ENCODE measurements at places on chromosomes 12 and 14.
A peak's percentile ranks its signal among the peaks of the same experiment; 100 is the strongest.

DNA sequence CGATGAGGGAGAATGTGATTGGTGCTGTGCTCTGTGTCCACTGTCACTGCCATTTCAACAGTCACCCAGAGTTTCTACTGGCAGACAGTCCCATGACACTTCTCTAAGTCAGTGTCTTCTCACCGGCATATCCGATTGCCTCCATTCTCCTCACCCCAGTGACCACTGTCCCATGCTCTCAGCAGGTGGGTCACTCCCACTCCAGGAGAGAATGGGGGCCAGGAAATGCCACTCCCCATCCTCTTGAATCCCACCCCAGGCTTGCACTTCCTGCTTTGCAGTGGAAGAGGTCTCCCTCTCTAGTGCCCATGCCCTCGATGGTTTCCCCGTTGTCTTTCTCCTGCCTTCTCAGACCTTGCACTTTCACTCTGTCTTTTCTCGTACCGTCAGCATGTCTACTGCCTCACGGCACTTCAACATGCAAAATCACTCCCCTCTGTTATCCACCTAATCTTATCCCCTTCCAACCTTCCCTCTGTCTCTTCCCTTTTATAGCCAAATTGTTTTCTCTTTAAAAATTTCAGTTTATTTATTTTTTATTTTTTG, 2.2 kb upstream of the EP400 start:
- DNase-seq: no peak

GRCh38 chr12:123085730-123086487, 65.0 kb downstream of the PITPNM2 start:
- DNase-seq: peak; percentile 88

GRCh38 chr12:19369691-19370148, 69.6 kb upstream of the AEBP2 start:
- no peak for DNase-seq

DNA sequence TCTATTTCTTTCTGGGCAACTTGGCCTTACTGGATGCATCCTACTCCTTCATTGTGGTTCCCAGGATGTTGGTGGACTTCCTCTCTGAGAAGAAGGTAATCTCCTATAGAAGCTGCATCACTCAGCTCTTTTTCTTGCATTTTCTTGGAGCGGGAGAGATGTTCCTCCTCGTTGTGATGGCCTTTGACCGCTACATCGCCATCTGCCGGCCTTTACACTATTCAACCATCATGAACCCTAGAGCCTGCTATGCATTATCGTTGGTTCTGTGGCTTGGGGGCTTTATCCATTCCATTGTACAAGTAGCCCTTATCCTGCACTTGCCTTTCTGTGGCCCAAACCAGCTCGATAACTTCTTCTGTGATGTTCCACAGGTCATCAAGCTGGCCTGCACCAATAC, 5.3 kb downstream of the OR4N5 start:
- no peak for DNase-seq

GRCh38 chr14:89489761-89490437, 72.9 kb upstream of the FOXN3 start:
- no peak for DNase-seq

DNA sequence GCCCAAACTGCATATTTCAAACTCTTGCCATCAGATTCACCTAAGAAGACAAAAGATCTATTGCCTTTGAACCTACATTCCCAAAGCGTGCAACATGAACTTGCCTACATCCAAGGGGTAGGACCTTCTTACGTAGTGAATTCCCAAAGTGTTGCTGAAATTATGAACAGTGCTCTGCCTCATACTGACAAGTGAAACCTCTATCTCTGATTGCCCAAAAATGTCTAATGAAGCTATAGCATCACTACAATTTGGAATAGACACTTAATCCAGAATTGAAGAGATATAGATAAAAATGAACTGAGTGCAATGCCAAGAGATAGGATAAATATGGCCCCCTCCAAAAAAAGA, 31.1 kb downstream of the CLEC2D start:
- DNase-seq: no peak

GRCh38 chr14:57998766-57999165, 132.9 kb upstream of the SLC35F4 start:
- DNase-seq: no peak

- no peak for DNase-seq
Measured at GRCh38 chr12:90455756-90456155, 499.2 kb downstream of the CCER1 start.

All from RWPE2 (cell line).